Spleen (tissue), 13 donors: ENCODE measurements at places on chromosomes 7 and 10. TPM values are rescaled to one million over a fixed set of nuclear protein-coding genes. Genes with fewer than 3 reads are reported as not detected.

DNA sequence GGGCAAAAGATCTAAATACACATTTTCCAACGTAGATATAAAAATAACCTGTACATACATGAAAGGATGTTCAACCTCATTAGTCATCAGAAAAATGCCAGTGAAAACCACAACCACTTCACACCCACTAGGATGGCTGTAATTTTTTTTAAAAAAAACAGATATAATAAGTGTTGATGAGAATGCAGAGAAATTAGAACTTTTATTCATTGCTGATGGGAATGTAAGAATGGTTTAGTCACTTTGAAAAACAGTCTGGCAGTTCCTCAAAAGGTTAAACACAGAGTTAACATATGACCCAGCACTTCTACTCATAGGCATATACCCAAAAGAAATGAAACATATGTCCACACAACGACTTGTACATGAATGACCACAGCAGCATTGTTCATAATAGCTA is 32.3 kb upstream of the PRKCQ start:
- no peak for DNase-seq

DNA sequence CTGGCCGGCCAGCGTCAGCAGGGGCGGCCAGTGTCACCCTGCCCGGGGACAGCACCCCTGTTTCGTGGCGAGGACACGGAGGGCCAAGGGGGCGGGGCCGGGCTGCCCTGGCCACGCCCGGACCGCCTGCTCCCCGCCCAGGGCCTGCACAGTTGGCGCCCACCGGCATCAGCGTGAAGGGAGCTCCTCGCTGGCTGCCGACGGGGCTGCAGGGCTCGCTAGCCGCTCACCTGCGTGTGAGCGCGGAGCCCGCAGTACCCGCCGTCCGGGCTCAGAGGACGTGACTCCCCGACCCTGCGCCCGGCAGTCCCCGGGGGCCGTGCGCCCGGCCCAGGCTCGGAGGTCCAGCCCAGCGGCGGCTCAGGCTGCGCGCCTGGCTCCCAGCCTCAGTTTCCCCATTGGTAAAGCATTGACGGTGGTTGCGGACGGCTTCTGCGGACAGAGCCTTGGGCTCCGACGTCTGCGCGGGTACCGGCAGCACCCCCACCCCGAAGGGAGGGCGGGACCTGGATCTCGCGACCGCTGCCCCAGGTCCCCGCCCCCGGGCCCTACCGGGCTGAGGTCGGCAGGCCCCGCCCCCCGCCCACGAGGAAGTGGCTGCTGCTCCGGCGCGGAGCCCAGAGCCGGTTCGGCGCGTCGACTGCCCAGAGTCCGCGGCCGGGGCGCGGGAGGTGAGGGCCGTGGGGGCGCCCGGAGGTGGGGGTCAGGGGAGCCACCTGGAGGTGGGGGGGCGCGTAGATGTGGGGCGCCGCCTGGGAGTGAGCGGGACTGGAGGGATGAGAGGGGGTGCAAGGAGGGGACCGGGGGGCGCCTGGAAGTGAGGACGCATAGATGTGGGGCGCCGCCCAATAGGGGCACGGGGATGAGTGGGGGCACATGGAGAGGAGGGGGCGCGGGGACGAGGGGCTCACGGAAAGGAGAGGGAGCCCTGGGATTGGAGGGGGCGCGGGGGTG is at the start of gene ARPC1B:
Gene ARPC1B (plus strand): TSS at position 620 of the 954 bp plus-strand sequence. CDS start 10,985 bp downstream, outside the sequence.
- peak; percentile 98 for DNase-seq

Gene TRUB1
- total RNA-seq = 9.8 TPM

Gene AS3MT
- 10.4 TPM for total RNA-seq

GRCh38 chr10:59880971-59881510 is 25.3 kb downstream of the CCDC6 start:
- no peak for DNase-seq
